ENCODE measurements at places on chromosomes 2 and 18. TPM values are rescaled to one million over a fixed set of nuclear protein-coding genes. Genes with fewer than 3 reads are reported as not detected.

TEX44 gene
- total RNA-seq = not detected

DNA sequence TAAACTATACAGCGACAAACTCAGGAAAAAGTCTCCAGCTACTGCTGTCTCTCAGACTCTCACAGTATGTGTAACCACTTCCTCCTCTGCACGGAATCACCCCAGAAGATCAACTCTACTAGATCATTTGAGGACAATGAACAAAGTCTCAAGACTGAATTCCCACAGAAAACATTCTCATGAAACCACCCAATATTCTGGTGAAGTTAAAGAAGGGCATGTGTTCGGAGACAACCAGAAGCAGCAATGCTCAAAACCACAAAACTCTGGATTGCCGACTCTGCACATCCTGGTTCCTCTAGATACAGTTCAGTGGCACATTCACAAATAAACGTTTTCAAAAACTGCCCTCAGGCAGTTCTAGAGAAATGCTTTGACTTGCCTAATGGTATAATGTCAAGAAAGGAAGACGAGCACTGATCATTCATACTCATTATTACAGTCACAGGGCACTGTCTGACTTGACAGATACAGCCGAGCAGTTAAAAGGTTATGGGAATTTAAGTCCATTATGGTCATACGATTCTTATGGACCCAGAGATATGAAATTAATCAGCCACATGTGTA lies 91.9 kb upstream of the STK17B start:
- no peak for DNase-seq

- DNase-seq = no peak
Measured at GRCh38 chr2:20178249-20178607, 46.7 kb downstream of the SDC1 start.

GRCh38 chr2:66984864-66985263 lies 412.3 kb upstream of the ETAA1 start:
- DNase-seq = no peak

SPHKAP gene
- 0.57 TPM for total RNA-seq

SLC5A7 gene
- 0.17 TPM for total RNA-seq

DNA sequence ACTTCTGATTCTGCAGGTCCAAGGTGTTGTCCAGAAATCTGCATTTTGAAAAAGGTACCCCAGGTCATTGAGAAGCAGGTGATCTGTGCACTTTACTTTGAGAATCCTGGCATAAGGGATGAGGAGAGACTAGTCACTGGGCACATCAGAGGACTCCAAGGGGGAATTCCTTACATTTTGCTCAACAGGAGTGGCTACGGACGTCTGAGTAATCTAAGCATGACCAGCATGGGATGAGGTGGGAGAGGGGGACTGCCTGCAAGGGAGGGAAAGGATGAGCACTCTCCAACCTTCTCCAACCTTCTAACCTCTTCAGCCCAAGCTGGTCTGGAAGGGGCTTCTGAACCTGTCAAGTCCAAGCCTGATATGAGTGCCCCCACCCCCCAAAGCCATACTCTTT lies 55.5 kb downstream of the MARCHF4 start:
- no peak for DNase-seq

PCARE gene
- not detected for total RNA-seq

ITGB6 gene
- 7.3 TPM for total RNA-seq

DNA sequence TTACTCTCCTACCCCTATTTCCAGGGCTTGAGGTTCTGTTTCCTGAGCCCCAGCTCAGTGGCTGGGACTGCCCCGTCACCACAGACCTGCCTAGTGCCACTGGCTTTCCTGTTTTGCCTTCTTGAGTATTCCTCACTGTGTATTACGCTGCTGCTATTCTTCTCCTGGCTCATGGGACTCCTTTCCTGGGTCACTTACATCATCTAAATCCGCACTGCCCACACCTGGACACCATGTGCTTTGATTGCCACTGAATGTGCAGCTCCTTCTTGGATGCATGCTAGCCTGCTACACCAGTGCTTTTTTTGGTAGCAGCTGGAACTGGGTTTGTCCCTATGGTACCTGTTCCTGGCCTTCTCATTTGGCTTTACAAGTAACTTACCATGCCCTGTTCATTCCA lies 96.6 kb upstream of the PTPRM start:
- DNase-seq = no peak

EPB41L3 gene
- 182 TPM for total RNA-seq

DNA sequence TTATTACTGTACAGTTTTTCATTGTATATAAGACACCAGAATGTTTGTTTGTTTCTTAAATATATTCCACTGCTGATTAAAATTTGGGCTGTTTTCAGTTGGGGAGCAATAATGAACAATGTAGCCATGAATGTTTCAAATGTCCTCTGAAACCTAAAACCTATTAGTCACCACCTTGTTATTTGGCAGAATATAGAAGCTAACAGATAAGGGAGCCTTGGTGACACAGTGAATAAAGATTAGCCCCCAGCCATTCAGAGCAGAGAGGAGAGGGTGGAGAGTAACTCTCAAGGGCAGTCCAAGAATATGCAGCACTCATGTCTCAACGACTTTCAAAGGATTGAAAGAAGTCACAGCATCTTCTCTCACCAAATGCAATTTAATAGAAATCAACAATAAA lies 43.1 kb upstream of the ATP8B1 start:
- no peak for DNase-seq

- no peak for DNase-seq
Measured at GRCh38 chr2:36750101-36750500, 53.6 kb downstream of the VIT start.

DLGAP1 gene
- total RNA-seq = 66.7 TPM

GRCh38 chr18:13387855-13388548 lies 169.4 kb downstream of the LDLRAD4 start:
- DNase-seq = no peak

DNA sequence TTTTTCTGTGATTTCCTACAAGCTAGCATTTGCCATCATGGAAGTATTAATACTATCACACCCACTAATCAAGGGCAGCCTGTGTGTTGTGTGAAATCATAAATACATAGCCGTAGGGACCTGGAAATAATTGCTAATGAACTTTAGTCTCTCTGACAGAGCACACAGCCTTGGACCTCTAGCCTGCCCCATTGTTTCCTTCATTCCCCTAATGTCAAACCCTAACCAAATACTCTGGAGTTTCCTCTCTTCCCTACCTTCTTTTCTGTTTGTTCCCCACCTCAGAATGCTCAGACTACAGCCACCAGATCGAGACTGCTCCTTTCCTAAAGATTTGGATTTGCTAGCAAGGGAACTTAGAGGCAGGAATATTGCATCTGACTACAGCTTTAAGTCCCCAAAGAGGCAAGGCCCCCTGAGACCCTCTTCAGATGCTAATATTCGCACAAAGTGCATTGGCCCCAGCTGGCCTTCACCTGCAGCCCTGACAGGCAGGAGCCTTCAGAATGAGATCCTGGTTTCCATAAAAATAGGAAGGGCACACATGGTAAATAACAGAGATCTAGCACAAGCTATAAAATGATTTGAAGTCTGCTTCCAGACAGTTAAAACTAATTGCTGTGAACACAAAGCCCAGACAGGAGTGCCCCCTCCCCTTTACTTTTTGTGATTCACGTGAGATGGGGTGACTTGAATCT lies 279.2 kb upstream of the DCC start:
- DNase-seq = no peak

TFCP2L1 gene
- total RNA-seq = 25.7 TPM

GPR75 gene
- 8.3 TPM for total RNA-seq

- no peak for DNase-seq
Measured at GRCh38 chr2:29155578-29155977, 40.4 kb downstream of the CLIP4 start.

DNA sequence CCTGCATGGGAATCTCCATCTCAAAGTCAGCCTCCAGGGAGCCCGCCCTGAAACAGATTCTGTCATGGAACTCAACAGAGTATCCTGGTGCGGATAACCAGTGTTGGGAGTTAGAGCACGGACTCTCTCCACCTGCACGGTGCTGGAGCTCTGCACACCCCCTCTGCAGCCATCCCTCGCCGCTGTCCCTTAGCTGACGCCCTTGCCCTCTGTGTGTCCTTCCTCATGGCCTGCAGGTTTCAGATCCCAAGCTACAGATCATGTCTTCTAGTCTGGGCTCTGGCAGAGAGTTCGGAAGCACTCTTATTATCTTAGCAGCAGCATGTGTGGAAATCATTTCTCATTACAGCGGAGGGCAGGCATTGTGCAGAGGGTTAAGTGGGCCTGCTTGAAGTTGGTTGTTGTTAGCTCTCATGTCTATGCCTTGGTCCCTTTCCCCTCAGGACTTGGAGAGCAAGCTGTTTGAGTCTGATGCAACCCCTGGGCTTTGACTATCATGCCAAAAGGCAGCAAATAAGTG lies 26.0 kb downstream of the TMEM127 start:
- DNase-seq = no peak

RUFY4 gene
- 0.11 TPM for total RNA-seq

DNA sequence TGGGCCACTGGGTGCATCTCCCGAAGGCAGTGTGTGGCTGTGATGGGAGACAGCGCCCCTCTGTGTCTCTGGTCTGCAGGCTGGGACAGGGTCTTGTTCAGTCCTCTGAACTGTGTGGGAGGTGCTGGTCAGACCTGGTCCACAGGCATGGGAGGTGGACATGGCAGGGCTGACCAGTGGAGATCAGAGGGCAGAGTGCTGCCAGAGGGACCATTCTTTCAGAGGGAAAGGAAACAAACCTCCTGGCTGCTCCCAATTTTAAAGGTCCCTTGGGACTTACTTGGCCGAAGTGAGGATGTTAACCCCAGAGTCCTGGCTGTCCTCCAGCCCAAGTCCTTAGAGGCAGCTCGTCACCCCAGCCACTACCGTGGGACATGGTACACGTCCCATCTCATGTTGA lies 4.0 kb downstream of the CAPN13 start:
- DNase-seq = no peak

DNA sequence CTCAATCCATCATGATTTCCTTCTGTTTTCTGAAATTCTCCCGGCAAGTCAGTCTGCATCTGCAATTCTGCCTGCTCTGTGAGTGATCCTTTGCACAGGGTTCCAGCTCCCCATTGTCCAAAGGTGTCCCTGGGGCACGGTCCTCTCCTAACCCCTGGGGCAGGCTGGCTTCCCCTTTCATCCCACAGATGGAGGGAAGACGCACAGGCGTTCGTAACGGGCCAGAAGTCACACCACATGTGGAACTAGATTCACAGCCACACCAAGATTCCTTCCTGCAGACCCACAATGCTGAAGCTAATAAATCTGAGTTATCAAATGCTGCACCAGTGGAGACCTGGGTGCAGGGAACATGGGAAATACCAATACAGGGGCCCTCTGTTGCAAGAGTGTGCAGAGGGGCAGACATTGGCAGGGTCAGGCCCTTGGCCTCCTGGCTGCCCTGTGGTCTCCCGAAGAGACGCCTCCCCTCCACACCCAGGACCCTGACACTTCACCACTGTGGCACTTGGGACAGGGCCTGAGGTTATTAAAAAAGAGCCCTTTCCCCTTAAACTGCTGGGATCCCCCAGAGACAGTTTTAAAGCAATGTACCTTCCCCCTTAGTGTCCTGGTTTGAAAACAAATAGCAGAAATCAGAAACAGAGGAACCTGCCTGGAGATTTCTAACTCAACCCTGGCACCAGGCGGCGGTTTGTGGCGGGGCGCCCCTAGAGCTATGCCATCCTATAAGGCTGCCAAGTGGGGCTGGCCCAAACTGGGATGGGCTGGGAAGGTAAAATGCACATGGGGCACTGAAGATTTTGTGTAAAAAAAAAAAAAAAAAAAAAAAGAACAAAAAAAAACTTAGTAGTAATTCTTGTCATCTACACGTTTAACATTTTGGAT lies 15.4 kb downstream of the ZNF516 start:
- DNase-seq = no peak

DNA sequence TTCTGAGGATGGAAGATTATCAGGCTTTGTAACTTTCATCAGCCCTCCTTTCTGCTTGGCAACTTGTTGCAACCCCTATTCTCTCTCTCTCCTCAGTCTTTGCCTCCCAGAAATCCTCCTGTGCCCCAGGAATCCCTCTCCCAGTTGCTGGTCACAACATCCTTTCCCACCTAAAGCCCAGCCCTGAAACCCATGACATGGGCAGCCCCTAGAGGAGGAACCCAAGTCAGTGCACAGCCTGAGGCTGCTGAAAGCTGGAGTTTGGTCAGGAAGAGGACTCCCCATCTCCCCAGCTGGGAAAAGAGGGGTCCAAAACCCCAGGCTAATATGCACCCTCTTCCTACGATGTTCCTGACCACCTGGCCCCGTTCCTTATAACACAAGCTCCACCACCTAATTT lies 29.5 kb downstream of the PKDCC start:
- DNase-seq = no peak

DNA sequence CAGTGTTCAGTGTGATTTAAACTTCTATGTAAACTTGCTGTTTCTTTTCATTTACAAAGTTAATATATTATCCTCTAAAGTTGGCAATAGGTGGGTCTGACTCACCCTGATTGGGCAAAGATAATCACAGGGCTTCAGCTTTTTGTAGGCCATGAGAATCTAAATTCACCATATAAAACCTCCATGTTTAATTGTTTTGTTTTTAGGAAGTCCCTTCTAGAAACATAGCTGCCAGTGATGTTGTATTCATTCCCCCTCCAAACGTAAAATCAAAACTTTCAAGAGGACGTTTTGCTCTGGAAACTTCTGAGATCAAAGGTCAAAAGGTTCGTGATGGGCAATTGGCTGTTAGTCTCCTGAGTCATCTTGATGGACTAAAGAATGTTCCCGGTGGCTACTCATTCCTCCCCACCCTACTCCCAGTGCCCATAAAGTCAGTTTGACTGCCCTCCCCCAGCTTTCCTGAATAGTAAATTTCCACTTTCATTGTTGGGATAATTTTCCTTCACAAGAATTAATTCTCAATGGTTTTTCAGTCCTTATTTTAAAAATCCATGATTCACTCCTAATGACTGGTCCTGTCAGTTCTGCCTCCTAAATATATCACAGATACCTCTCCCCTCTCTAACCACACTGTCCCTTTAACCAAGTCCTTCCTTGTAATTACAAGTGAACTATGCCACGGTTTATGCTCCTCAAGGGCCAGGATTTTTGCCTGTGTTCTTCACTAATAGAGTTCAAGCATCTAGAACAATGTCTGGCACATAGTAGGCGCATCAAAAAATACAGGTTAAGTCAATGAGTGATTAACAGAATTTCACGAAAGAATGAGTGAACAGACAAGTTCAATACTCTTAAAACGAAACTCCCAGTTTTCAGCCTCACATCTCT lies 164.4 kb upstream of the VRK2 start:
- DNase-seq = no peak

PTH2R gene
- 0.34 TPM for total RNA-seq

- no peak for DNase-seq
Measured at GRCh38 chr2:26711457-26712161, 19.1 kb downstream of the KCNK3 start.

GRCh38 chr2:9149726-9150567 lies 56.7 kb upstream of the ASAP2 start:
- no peak for DNase-seq

GRCh38 chr2:135555311-135555710 lies 24.0 kb downstream of the R3HDM1 start:
- no peak for DNase-seq
